ENCODE measurements at places on chromosomes 12 and 14. TPM values are rescaled to one million over a fixed set of nuclear protein-coding genes. Genes with fewer than 3 reads are reported as not detected.

- no peak for DNase-seq
These were observed 109.0 kb downstream of the GPATCH2L start for GRCh38 chr14:76260749-76261148.

DNA sequence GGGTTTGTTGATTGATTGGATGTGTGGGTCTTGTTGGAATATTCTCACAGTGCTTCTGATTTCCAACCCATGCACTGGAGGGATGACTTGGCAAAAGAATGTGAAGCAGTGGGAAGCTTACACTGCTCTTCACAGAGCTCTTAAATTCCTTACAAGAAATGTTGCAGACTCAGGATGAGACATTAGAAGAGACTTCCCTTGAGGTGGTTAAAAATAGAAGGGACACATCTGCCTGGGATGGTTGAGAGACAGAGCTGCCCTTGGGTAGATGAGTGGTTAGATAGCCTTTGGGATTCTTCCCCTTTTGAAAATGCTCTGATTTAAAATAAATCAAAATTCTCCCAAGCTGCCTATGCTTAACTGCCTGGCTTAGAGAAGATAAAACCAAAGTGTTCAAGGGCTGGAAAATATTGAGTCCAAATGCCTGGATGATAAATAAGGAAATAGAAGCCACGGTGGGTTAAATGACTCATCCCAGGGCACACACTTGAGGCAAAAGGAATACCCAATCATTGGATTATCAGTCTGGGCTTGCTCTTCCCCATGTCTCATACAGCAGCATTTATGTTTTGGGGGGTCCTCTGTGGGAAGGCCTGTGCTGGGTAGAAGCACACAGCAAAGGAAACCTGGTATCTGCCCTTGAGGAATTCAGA is 264.3 kb downstream of the AKAP6 start:
- no peak for DNase-seq

Gene SVOP
- polyA plus RNA-seq = not detected

Gene TXNDC16
- 1.4 TPM for polyA plus RNA-seq

- no peak for DNase-seq
These were observed 104.0 kb upstream of the BCAT1 start for GRCh38 chr12:25052914-25053211.

DNA sequence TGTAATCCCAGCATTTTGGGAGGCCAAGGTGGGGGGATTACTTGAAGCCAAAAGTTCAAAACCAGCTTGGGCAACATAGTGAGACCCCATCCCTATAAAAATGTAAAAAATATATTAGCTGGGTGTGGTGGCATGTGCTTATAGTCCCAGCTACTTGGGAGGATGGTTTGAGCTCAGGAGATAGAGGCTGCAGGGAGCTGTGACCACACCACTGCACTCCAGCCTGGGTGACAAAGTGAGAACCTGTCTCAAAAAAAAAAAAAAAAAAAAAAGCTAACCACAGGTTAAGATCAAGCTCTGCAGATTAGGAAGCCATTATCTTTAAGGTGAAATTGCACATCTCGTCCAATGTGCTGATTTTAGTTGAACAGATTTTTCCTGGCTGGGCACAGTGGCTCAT is 23.7 kb upstream of the CERS5 start:
- DNase-seq = no peak

- DNase-seq = no peak
These were observed 13.1 kb upstream of the METAP2 start for GRCh38 chr12:95460896-95461295.

DNA sequence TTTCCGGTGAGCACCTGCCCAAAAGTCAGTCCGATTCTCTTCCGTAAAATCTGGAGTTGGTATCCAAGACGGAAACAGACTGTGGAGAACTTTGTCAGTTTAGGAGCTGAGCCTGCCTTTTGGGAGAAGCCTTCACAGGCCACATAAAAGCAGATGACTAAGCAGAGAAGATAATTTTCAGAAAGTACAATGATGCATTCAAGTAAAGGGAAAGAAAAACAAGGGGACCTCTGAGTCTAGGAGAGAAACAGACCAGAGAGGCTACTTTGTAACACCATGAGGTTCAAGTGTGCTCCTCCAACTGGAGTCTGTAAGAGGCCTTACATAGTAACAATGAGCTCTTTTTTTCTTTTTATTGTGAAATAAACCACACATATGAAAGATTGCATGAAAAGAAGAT is 21.1 kb downstream of the TMED8 start:
- DNase-seq = no peak
